BE2C (cell line): ENCODE measurements at places on chromosomes 5 and 9.

DNA sequence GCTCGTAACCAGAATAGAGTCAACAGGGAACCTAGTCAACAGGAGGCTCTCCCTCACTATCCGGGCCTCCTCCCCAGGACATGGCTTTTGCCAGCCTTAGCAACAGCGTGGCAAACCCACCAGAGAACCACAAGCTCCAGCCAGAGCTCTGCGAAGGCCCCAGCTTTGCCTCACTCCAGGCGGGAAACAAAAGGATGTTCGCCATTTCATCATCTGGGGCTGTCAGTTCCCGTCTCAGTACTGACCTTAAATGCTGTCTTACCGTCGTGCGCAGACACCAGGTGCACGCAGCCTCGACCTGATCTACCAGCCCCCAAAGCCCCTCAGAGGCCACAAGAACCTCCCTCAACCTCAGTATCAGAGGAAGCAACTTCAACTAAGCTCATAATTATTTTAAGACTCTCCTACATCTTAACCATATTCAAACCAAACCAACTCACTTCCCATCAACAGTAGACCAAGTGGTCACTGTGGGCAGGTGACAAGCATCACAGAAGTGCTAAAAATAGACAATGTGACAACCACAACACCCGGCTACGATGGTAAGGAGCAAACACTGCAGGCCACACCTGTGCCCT, 71.4 kb downstream of the SEMA4D start:
- no peak for DNase-seq

- DNase-seq, result no peak
These were observed 35.2 kb downstream of the ANP32B start for GRCh38 chr9:98018347-98018746.

GRCh38 chr5:80152778-80153177, 103.1 kb downstream of the SERINC5 start:
- no peak for DNase-seq

DNA sequence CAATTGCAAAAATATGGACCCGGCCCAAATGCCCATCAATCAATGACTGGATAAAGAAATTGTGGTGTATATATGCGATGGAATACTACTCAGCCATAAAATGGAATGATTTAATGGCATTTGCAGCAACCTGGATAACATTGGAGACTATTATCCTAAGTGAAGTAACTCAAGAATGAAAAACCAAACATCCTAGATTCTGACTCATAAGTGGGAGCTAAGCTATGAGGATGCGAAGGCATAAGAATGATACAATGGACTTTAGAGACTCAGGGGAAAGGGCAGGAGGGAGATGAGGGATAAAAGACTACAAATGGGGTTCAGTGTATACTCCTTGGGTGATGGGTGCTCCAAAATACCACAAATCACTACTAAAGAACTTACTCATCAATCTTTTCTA, 247.6 kb upstream of the FBXL7 start:
- DNase-seq, result no peak

- DNase-seq, result no peak
These were observed 48.6 kb downstream of the RGS3 start for GRCh38 chr9:113511856-113512761.

DNA sequence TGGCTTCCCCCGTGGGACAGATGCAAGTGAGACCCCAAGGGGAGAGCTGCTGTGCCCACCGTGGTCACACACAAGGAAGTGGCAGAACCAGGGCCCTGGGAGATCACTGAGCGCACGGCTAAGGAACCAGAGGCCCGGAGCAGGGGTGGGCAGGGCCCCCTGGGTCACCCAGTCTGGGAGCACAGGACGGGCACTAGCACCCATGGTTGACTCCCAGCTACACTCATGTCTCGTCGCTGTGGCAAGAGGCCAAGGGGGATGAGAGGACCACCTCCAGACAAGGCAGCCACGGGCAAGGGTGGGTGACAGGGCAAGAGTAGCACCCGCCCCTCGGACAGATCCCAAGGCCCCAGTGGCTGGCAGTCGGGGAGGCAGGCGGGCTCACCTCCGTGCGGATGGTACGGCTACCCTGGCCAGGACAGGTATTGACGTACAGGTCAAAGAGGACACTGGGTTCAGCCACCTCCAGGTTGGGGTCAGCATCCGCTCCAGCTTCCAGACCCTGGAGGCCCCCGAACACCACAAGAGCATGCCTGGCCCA, 5.1 kb downstream of the ENDOG start:
- no peak for DNase-seq

- no peak for DNase-seq
These were observed 13.9 kb downstream of the CDH10 start for GRCh38 chr5:24630918-24631317.
